ENCODE measurements at places on chromosomes 12 and 14.

- no peak for DNase-seq
Measured at GRCh38 chr12:51195841-51196240, 22.0 kb downstream of the POU6F1 start.

- no peak for DNase-seq
Measured at GRCh38 chr12:66627270-66627987, 51.4 kb downstream of the GRIP1 start.

DNA sequence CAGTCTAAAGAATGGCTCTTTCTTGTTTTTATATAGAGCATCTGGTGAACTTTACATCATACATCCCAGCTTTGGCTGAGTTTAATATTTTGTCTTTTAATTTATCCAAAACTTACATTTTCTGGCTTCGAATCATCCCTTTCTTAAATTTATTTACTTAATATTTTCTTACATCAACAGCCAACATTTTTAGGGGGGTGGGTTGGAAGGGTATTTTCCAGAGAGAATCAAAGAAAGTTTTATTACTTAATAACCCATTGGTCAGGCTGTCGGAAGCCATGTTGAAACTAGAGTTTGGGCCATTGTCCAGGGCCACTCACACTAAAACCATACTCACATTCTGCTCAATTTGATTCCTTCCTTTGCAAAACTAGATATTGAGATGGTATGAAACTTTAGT lies 220.2 kb downstream of the AEBP2 start:
- no peak for DNase-seq

- no peak for DNase-seq
Measured at GRCh38 chr12:68231691-68232090, 6.1 kb upstream of the IL26 start.

DNA sequence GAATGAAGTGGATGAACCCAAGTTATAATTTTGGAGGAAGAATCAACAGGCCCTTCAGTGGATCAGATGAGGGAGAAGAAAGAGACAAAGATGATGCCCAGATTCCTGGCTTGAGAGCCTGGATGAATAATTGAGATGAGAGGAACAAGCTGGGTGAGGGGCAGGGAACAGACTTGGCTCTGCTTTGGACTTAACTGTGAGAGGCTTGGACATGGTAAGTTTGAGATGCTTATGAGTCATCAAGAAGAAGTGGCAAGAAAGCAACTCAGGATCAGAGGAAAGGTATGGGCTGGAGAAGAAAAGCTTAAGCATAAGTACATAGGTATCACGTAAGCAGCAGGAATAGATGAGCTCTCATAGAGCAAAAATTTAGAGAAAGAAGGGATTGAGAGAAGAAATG lies 55.3 kb downstream of the FIGNL2 start:
- DNase-seq, result no peak

DNA sequence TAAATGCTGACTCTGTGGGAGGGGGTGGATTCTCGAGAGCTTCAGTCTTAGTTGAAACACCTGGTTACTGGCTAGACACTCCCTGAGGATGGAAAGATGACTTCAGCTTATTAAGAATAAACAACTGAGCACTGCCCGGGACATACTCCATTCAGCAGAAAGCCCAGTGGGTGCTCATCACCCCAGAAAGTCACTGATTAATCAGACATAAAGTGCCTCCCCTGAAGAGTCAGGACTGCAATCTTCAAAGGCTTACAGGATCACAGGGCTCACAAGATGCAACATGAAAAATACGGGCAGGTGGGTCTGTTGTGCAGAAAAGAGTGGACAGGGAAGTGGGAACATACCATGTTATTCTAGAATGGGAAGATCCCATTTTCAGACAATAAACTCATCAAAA lies 207.0 kb downstream of the CALM1 start:
- no peak for DNase-seq

DNA sequence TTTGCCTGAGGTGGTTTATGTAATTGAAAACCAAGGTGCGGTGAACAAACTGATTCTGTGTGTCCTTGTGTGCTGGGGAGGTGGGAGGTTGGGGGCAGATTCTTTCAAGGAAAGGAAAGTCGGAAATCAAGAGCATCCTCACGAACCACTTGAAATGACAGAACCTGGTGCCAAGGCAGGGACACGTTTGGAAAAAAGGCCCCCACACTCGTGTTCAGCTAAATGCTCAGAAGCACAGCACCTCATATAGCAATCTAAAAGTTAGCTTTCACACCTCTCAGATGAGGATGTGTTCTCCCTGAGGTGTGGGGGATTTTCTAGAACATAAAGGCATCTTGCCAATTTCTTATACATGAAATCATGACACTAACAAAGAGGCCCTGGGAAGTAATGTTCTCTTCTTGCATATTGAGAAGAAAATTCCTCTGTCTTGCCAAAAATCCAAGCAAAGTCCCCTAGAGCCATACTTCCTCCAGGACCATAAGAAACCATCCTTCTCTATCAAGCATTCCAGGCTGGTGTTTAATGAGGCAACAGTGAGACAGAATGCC lies 119.6 kb downstream of the PLXNC1 start:
- no peak for DNase-seq

DNA sequence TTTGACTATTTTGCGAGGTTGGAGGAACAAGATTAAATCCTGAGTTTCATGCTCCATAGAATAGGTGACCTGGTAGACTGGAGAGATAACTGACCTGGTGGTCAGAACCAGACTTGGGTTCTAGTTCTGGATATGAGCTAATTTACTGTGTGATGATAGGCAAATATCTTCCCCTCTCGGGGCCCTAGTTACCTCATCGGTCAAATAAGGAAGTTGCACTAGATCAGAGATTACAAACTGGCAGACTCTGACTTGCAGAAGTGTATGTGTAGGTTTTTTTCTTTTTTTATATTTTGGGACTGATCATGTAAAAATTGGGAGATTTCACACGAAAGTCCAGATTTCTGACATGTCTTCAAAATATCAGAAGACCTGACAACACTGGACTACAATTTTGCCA lies 37.0 kb downstream of the RPH3A start:
- DNase-seq, result no peak

- no peak for DNase-seq
Measured at GRCh38 chr12:6273205-6273540, 37.3 kb upstream of the PLEKHG6 start.

- no peak for DNase-seq
Measured at GRCh38 chr12:24600551-24600950, 348.4 kb downstream of the BCAT1 start.

DNA sequence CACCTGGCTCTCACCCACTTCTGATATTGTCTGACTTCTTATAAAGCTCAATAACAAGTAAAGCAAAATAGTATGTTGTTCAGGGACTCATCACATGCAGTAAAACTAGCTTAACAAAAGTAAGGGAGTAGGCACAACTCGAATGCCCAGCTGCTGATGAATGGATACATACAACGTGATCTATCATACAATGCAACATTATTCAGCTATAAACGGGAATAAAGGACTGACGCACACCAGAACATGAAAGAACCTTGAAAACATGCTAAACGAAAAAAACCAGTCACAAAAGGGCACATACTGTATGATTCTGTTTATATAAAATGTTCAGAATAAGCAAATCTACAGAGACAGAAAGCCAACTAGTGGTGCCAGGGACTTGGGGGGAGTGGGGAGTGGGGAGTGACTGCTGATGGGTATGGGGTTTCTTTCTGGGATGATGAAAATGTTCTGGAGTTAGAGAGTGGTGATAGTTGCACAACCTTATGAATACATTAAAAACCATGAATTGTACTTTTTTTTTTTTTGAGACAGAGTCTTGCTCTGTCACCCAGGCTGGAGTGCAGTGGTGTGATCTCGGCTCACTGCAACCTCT lies 11.1 kb downstream of the PLBD2 start:
- no peak for DNase-seq

GRCh38 chr12:107241411-107241810 lies 148.1 kb upstream of the CRY1 start:
- no peak for DNase-seq

- DNase-seq, result no peak
Measured at GRCh38 chr14:101229666-101230065, 326.1 kb upstream of the RTL1 start.

DNA sequence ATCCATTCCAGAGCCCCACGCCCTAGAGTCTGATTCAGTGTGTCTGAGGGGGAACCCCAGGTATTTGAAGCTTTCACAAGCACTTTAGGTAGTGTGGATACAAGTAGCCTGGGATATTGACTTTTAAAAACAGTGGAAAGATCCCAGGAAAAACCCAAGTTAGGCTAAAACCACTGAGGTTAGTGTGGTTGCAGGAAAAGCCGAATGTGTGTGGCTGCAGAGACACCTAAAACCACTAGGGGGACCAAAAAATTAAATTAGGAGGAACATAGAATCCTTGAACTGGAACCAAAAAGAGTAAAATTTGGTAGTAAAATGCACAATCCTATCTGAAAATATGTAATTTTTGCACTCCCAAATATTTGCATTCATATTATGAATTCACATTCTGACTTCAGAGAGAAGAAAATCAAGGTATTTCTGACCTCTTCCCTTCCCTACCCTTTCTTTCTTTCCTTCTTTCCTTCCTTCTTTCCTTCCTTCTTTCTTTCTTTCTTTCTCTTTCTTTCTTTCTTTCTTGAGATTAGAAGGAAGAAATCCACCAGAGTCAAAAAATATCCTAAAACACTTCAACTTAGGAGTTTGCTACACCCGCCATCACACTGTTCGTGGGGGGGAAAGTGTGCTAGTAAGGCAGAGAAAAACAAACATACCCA lies 37.8 kb downstream of the SLCO1A2 start:
- DNase-seq, result no peak

DNA sequence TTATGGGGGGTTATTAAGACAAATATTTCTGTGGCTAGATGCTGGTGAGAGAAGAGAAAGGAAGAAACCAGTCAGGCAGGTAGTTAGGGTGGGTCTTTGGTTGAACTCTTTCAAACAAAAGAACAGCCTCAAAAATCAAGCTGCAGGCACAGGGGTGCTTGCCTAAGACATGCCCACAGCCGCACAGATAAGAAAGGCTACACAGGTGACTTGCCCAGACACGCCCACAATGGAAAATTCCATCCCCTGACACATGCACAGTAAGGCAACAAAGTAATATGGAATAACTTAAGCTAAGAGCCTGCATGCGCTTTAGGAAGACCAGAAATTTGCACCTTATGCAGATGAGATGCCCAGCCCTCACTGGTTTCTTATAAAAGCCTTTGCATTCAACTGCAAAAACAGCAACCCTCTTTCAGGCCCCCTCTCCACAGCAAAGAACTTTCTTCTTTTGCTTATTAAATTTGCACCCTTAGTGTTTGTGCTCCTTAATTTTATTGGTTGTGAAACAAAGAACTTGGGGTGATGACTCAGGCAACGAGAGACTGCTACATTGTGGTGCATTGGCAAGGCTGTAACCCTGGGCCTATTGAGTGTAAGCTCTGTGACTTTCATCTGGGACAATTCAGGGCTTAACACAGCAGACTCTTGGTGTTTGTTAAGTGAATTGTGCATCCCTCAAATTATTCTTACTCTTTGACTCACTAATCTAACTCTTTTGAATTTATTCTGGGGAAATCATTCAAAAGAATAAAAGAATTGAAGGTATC lies 149.4 kb downstream of the RPAP3 start:
- no peak for DNase-seq

- DNase-seq, result no peak
Measured at GRCh38 chr12:27180906-27181505, 63.1 kb upstream of the STK38L start.

DNA sequence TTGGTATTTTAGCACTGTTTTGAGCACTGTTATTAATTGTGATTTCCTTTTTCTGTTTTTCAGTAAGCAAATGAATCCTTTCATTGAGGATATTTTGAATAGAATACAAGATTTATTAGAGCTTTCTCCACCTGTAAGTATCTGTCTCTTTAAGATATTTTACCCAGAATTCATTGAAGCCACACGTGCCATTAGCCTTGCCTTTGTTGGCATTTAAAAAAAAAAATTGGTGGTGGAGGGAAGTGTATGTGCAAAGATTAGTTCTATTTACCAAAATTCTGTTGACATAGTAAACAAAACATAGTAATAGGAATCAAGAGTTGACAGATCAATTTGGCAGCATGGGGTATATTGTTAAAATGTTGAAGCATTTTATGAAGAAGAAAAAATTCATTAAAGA lies 23.8 kb downstream of the XPOT start:
- DNase-seq, result no peak

GRCh38 chr12:531951-532585 lies 72.3 kb downstream of the B4GALNT3 start:
- no peak for DNase-seq

DNA sequence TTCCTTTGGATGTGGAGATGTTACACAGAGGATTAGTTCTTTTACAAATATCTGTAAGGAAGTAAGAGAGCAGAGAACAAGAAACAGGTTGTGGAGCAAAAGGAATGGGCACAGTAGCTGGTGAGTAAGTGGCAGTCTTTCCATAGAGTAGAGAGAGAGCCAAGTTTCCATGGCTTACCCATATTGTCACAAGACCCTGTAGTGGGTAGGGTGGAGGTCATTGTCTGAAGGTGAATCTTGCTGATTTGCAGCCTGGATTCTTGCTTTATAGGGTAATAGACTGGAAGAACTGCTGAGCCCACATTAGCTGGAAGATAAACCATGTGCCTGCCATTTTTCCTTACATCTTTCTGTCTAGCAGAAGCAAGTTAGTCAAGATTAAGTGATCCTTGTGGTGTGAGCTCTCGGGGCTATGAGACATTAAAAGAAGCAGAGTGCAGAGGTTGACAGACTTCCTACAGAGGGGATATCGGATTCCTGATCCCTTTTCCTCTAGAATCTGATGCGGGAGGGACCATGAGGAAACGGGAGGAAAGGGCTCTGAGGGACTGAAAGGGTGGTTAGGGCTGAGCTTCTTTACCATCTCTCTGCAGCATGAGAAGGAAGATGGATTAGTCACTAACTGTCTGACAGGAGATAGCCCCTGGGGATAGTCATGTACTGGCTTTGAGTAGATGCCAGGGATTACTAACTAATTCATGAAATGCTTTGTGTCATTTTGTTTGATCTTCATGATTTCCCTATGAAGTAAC lies 44.0 kb upstream of the LRTM2 start:
- no peak for DNase-seq

DNA sequence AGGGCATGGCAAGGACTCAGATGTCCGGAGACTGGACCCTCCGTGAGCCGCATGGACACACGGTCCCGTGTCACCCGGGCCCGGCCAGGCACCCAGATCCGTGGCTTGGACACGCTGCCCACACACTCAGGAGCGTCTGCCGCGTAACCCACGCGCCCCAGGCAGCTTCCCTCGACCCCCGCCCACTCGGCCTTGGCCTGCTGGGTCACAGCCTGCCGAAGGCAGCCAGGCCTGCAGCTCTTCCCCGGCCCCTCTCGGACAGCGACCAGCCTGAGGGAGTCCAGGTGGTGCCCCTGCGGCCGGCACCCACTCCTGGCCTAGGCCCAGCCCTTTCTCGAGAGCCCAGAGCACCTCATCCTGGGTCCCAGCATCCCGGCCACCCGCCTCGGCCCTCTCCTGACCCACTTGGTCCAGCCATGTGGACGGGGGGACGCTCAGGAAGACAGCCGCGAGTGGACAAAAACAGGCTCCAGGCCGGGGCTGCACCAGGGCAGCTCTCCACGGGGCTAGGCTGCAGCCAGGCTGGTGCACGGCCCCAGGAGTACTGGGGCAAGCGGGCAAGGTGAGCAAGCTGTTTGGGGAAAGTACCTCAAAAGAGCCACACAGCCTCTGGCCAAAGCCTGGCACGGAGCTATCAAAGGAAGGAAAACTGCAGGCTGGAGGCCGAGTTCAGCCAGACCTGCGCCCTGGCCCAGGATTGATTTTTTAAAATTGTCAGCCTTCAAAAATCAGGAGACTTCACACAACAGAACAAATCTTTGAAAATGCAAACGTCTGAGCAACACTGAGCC lies 6.5 kb downstream of the AKT1 start:
- DNase-seq, result no peak

All from GOT3 (cell line).